ENCODE measurements at places on chromosomes 16 and 17. TPM values are rescaled to one million over a fixed set of nuclear protein-coding genes. Genes with fewer than 3 reads are reported as not detected.

DNA sequence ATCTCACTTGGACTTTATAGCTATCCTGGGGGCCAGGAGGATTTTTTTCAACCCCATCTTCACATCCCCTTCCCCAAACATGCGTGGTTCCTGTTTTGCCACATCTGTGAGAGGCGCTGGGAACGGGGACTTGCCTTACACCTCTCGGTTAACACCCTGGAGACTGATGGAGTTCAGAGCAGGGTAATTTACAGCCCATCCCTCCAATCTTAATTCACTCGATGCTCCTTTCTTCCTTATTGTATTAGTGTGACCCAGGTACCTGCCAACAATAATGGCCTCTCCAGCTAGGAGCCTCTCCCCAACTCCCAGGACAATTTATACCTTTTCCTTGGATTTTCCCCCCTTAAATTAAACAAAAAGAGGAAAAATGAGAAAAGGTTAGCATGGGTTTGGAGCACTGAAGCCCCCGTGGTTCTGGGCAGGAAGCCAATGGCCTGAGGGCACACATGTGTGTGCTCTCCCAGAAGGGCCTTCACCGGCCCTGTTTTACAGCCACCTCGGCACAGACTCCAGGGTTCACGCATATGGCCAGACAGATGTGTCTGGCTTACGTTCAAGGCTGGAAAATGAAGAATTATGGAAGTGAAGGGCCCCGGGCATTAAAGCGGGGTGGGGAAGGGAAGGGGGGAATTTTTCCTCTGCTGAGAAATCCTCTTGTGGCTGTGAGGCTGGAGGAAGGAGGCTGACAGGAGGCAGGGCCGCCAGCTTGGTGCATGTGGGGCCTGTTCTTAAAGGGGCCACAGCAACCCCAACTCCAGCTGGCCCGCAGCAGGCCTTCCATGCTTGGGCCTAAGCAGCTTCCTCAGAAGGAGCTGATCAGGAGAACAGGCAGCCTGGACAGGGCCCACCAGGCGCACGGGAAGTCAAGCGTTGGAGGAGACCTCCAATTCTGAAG lies 21.4 kb downstream of the HIC1 start:
- DNase-seq: no peak

GRCh38 chr16:25126820-25127232 lies 15.3 kb downstream of the LCMT1 start:
- no peak for DNase-seq

DNA sequence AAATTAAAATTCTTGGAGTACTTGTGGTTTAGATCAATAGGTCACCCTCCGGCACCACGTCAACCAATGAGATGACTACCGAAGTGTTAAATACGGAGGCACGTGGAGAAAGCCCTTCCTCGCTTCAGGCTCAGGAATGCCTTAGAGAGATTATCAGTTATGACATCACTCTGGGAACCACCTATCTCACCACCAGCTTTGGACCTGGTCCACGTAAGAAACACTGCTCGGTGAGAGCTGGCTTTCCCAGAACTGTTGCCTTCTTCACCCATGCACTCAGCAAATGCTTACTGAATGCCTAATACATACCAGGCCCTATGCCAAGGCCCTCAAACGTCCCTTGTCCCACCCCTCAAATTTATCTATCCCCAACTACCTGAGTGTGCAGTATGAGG lies 71.3 kb downstream of the SMG6 start:
- DNase-seq: no peak

DNA sequence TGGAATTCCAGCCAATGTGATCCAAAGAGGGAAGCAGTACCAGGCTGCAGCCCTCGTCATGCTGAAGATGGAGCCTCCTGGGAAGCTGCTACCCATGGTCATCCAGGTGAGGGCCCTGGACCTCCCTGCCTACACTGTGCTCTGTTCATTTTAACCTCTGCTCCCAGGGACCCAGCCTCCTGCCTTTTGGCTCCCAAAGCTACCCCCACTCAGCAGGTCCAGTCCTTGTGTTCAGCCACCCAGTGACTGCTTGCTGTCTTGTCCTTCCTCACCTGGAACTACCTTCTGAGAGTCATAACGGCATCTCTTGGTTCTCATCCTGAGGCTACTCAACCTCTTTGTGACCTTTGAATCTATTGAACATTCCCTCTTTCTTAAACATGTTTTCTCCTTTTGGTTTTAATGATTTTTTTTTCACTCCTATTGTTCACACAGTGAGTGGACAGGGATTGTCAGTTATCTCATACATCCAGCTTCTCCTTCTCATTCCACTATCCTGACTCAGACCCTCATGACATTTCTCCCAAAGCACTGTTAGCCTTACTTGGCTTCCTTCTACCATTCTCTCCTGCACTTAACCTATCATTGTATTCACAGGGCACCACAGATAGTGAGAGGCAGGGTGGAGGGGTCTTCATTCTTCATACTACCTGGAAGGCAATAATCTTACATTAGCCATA lies 53.3 kb downstream of the GOSR1 start:
- no peak for DNase-seq

GRAPL gene
- not detected for total RNA-seq

PRCD gene
- total RNA-seq: 2.1 TPM

PPP1R1B gene
- total RNA-seq: 10.7 TPM

All from H1 (cell line).